ENCODE measurements at places on chromosomes 3 and 15.
A peak's percentile ranks its signal among the peaks of the same experiment; 100 is the strongest.

DNA sequence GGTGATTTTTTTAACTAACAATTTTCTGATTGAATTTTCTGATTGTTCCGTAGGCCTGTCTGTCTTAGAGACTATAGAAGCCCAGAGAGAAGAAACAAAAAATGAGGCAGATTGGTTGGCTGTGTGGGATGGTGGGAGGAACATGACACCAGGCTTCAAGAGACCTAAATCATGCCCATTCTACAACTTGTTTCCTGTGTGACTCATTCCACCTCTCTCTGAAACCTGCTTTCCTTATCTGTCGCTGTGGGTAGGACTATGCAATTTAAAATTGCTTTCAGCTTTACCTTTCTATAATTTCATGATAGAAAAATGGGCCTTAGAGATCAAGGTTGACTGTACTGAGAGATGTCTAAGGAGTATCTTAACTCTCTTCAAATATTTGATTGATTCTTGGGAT, 44.5 kb downstream of the OXNAD1 start:
- DNase-seq, result peak; percentile 62

GRCh38 chr3:112470788-112471187, 28.5 kb downstream of the BTLA start:
- DNase-seq, result no peak

- DNase-seq, result no peak
These were observed 159.7 kb downstream of the GOLIM4 start for GRCh38 chr3:167936019-167936418.

DNA sequence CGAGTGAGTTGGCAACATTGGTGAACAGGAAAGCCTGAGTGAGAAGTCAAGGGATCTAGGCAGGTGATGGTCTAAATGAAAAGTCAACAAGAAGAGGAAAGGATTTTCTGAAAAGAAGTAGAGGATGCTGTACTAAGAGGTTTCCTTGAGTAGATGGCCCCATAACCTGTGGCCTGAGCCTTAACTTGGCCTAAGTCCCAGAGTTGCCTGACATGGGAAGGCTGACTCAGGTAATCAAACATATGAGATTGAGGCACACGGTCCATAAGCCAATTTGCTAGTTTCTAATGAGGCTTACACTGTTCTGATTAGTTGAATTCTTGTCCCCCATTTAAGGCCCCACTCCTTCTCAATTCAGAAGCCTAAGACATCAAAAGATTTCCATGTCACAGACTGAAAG, 262.5 kb upstream of the LMCD1 start:
- DNase-seq, result no peak

GRCh38 chr3:38574411-38575278, 74.8 kb downstream of the SCN5A start:
- no peak for DNase-seq

DNA sequence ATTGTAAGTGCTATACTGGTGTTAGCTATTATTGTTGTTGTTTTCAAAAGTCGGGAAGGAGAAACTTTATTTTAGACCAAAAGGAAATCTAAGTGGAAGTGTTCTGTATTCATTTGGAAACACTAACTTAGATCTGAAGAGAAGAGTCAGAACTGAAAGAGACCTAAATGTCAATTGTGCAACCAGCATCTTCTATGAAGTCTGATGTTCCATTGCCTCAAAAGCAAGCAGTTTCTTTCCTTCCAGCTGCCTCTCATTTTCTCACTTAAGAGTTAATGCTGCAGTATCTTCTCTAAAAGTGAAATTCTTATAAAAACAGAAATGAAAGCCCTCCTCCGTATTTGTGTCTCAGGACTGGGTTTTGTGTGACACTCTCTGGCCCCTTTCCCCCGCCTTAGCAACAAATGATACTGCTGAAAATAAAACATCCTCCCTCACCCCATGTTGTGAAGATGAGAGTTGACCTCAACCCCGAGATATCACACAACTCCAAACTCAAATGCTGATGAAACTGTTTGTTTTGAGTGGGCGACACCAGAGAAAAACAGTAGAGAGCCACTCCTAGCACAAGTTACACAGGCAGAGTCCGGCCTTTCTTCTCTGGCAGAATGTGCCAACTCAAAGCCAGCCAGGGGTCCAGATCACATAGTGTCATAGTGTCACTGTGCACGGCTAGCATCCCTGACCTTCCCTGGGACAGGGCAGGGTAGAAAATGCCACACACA, 48.9 kb downstream of the GLDN start:
- no peak for DNase-seq

- DNase-seq, result no peak
These were observed 13.7 kb downstream of the SHF start for GRCh38 chr15:45174069-45174468.

GRCh38 chr3:108509263-108509662, 1.1 kb downstream of the MYH15 start:
- DNase-seq, result no peak

- DNase-seq, result no peak
These were observed 104.5 kb downstream of the ADCY5 start for GRCh38 chr3:123344175-123344906.

GRCh38 chr15:69074843-69075224, 60.3 kb downstream of the NOX5 start:
- no peak for DNase-seq

DNA sequence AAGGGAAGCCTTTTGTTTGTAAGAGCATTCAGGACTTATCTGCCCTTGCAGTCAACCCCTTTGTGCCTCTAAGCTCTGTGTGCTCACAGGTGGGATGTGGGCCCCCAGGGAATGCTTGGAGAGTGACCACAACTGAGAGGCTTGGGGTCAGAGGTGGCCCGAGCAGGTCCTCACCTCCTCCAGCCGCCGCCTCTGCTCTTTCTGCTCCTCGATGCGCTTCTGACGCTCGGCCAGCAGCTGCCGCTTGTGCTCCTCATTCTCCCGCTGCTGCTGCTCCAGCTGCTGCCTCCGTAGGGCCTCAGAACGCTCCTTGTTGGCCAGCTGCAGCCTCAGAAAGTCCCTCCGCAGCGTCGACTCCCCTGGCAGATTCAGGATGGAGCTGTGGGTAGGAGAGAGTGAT, 130.8 kb upstream of the SLC2A2 start:
- DNase-seq, result no peak

- no peak for DNase-seq
These were observed 289.0 kb upstream of the AGTR1 start for GRCh38 chr3:148408667-148409066.
